Esophagus squamous epithelium (tissue), 5 donors: ENCODE measurements at places on chromosomes 2 and 18.

GRCh38 chr2:26454561-26455001, 23.3 kb downstream of the OTOF start:
- DNase-seq, result no peak

GRCh38 chr18:27699137-27699536, 477.8 kb downstream of the CDH2 start:
- no peak for DNase-seq

DNA sequence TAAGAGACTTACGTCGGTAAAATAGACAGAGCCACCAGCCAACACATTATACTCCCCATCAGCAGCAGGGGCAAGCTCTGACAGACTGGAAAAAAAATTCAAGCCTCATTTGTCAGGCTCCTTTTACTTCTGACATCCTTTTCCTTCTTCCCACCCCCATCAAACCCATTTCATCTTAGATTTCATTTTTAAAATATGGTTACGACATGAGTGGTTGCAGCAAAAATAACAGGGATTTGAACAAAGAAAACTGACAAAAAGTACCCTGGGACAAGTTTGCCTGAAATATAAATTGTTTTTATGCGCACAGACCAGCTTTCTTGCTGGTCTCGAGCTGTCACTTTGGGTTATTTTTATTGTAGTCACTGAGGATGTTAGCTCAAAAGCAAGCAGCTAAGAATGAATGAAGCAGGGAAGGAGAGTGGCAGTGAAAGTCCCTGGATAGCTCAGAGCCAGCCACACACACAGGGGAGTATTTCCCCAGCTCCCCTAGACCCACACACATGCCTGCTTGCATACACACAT, 30.7 kb upstream of the LINC00305 start:
- DNase-seq, result no peak

DNA sequence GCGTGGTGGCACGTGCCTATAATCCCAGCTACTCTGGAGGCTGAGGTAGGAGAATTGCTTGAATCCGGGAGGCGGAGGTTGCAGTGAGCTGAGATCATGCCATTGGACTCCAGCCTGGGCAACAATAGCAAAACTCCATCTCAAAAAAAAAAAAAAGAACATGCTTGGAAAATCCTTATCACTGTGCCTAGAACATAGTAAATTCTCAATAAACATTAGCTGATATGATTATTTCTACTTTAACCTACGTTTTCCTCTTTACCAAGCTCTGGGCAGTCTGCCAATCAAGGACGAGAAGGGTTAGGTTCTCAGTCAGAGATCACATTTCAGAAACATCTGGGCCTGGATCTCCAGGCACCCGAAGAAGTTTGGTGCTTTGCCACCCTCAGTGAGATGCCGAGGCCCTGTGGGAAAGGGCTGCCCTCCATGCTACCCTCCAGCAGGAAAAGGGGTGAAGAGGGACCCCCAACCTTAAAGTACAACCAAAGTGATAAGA, 107.7 kb downstream of the BCL11A start:
- no peak for DNase-seq

GRCh38 chr18:24791751-24792545, 331.5 kb downstream of the HRH4 start:
- no peak for DNase-seq

GRCh38 chr18:65761636-65762295, 11.0 kb downstream of the CDH7 start:
- DNase-seq, result no peak

DNA sequence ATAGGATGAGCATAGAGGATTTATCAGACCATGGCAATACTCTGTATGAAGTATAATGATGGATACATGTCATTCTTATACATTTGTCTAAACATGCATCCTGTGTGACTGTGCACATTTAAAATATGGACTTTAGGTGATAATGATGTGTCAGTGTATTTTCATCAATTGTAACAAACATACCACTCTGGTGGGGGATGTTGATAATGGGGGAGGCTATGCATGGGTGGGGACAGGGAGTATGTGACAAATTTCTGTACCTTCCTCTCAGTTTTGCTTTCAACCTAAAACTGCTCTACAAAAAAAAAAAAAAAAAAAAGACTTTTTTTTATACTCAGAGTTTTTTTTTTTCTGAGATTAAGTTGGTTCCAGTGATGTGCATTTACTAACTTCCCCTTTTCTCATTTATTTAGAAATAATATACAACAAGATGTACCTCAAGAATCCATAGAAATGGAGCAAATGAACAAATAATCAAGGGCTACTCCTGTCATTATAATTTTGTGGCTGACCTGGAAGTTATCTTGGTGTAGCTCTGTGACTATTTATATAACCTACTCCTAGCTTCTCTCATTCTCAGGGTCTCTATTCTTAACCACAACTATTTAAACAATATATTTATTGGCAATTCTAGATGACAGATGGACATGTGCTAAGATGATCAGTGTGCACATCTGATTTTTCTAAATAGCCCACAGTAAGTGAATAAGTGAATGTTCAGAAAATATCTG, 108.9 kb upstream of the ITGA4 start:
- no peak for DNase-seq

GRCh38 chr2:26495705-26496297, 17.9 kb upstream of the OTOF start:
- no peak for DNase-seq

DNA sequence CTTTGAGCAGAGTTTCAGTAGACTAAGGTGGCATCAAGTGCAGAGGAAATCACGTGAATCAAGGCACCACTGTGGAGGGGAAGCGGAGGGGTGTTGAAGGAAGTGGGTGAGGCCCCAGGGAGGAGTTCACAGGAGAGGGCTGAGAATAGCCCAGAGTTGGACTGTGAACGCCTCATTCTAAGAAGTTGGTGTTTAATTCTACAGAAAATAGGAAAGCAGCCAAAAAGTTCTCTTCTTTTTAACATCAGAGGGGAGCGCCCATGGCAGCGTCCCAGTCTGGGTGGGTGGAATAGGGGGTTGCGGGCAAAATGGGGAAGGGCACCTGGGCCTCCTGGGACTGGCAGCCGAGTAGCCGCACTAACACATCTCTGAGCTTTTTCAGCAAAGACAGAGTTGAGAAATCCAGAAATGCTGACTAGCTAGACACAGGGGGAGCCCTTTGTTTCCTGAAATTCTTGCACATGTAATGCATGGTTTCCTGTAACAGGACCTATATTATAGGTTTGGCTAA, 97.0 kb downstream of the NEB start:
- DNase-seq, result no peak

DNA sequence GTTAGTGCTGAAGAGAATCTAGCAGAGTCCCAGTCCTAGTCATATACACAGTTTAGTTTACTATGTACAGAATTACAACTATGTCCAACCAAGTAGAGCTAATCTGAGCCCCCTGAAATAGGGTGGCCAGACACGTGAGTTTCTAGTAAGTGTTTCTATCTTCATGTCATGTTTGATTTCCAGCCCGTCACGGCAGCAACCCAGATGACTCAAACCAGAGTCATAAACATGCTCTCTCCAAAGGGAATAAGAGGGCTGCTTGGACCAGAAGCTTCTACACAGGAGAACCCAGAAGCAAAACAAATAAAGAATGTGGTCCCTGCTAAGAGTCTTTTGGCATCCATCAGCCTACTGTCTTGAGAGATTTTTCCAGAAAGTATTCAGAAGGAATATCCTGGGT, 64.9 kb upstream of the WIPF1 start:
- no peak for DNase-seq
